ENCODE measurements at places on chromosomes 5 and 9.

DNA sequence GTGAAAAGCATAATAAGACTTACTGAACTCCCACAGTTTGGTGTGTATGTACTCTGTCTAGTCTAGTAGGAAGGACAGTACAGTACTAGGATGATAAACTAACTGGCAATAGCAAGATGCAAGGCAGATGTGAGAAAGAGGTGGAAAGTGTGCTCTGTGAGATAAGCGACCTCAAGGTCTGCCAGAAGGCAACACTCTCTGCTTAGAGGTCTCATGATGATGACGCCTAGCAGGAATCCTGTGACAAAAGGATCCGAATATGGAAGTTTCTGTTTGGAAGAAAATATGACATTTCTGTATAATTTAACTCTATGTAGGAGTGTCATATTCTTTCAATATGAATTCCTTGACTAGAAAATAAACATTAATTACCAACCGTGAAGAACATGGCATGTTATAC lies 112.2 kb downstream of the PLPPR1 start:
- no peak for DNase-seq

DNA sequence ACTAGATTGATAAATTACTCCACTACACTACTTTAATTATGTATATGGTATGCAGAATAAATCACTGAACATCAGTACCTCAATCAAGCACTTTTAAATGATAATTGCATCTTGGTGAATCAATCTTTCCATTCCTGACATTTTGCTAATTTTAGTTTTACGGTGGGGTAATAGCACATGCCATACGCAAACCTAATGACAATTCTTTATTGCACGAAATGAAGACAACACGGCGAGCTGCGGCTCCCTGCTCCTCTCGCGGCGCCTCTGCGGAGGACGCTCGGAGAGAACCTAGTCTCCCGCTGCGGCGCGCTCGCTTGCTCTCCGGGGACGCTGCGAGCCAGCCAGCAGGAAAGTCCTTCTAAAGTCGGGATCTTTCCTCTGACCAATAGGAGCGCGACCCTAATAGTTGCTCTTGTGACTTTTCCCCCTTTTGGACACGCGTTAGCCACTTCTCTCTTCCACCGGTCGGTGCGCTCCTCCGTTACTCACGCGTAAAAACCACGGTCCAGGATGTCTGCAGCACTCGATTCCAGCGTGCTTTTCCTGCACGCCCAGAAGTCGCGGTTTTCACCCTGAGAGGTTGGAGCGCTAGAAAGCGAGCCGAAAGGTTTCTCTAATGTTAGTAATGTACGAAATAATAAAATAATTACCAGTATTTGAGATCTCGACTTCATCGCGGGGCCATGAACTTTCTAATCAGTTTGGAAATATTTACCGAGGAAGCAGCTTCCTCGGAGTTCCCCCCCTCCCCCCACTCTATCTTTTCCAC lies 1.0 kb upstream of the MEF2C start:
- DNase-seq = peak; percentile 50

DNA sequence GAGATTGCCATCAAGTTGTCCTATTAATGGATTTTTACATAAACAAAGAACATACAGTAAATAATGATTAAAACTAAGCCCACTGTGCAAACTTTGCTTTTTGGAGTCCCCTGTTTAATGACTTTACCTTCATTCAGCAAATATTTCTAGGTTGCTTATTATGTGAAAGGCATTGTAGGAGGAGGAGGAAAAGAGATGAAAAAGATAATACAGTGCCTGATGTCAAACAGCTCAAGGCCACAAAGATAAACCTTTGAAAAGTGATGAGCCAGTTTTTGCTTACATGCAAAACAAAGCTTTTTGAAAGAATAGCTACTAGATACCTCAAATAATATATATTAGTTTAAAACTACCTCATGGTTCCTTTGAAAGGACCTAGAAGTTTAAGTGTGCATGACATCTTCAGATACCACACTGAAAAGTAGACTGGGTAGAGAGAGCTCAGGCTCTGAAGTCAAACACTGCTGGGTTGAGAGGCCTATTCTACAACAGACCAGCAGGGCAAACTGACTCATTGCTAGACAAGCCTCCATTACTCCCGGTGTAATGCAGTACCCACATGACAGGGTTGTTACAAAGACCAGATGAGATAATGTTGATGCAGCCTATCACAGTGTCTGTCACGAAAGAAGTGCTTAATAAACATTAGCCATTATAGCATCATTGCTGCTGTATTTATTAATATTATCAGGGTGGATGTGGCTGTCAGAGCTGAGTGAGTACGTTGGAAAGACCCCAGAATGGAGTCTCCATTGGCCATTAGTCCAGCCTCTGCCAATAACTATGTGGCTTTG lies 11.8 kb downstream of the DEPDC1B start:
- DNase-seq = no peak

DNA sequence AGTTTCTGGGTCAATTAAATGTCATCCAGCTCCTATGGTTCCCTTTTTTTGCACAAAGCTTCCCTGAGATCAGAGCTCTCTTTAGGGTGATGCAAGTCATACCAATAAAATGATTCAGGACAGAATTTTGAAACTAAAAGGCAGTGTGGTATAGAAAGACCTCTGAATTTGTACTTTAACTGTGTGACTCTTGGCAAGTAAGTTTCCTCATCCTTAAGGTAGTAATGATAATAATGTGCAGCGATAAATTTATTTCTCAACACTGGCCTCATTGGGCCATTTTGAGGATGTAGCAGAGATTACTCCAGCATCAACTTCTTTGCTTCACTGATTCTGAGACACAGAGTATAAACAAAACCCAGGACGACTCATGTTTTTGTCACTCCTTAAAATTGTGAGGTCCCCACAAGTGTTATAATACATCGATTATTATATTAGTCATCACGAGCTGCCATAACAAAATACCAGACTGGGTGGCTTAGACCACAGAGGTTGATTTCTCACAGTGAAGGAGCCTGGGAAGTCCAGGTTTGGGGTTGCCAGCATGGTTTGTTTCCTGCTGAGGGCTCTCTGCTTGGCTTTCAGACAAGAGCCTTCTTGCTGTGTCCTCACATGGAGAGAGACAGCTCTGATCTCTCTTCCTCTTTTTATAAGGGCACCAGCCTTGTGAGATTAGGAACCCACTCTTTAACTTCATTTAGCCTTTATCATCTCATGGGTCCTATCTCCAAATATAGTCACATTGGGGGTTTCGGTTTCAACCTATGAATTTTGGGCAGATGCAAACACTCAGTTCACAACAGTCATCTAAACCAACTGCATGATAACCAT lies 293.0 kb downstream of the ZNF608 start:
- DNase-seq = peak; percentile 91

DNA sequence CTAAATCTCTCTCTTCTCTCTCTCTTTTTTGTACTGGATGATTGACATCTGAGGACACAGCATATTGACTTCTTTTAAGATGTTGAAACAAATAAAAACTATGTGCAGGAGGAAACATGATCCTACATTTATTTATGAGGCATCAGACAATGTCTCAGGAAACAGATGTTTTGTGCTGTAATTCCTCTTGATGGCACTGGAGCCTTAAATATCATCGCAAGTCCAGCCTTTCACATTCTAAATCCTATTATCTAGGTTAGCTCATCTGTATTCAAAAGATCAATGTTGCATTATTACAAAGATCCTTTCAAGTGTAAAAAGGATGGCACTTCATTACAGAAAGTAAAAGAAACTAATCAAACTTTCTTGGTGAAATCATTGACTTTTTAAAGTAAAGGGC lies 63.9 kb downstream of the MAT2B start:
- no peak for DNase-seq

GRCh38 chr9:81225596-81225995 lies 463.8 kb downstream of the TLE1 start:
- DNase-seq = no peak

- DNase-seq = no peak
Measured at GRCh38 chr9:12790001-12790400, 15.2 kb downstream of the LURAP1L start.

DNA sequence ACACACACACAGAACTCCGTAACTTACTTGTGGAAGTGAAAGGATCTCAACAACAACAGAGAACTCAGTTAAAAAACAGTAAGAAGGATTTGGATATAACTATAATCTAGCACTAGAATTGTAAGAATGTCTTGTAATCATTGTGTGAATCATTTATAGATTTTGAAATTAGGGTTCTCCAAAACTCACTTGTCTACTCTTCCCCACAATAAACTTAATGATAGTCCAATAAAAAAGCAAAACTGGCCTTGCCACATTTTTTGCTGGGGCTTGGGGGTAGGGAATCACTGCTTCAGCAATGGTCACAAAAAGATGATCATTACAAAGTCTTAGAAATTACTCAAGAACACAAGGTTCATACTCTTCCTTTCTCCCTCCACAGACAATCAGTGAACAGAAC lies 8.8 kb downstream of the TBCA start:
- DNase-seq = no peak

- DNase-seq = no peak
Measured at GRCh38 chr5:33781286-33781685, 110.5 kb downstream of the ADAMTS12 start.

DNA sequence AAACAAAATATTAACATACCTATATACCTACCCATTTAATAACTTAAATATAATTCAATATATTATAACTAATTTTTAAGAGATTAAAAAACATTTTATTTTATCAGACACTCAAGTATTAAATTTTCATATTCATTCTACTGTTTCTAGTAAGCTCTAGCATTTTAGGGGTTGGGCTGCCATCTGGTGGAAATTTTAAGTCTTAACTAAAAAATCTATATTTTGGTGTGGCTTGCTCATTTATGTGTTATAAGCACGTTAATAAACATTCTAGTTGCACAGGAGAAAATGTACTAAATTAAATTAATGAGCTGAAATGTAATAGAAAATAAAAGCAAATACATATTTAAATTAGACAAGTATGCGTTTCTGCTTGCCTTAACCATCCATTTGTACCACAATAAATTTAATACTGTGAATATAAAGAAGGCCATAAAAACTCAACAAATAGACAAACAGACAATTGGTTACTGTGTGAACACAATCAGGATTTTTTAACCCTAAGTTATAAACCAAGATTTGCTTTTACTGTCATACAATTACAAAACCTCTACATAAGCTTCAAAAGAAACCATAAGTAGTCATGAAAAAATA lies 1728.3 kb upstream of the CDH9 start:
- peak; percentile 40 for DNase-seq

GRCh38 chr5:154836225-154836624 lies 14.2 kb downstream of the FAXDC2 start:
- DNase-seq = no peak

GRCh38 chr5:32639943-32640342 lies 54.6 kb downstream of the SUB1 start:
- no peak for DNase-seq

DNA sequence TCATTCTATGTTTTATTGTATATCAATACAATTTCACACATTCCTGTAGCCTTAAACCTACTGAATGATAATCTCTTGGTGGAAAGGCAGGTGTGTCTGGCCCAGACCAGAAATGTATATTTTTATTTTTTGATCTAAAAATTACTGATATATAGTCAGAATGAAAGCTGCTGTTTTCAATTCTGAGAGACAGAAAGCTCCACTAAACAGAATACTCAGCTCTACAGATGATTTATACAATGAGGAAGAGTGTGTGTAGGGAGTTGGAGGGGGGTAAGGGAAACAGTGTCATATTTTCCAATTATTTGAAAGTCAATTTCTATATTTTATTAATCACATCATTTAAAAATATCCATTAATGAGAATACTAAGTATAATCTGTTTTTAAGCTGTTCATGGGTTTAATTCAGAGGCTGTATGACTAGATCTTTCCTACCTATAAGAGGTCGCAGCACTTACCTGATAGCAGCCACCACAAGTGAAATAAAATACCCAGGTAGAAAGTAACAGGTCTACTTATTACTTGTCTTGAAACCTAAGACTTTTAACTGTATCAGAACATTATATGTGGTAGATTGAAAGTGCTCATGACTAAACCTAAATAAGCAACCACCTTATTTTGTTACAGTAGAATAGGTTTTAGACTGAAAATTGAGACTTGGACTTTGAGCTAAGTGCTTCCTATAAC lies 183.4 kb downstream of the TMC1 start:
- no peak for DNase-seq

DNA sequence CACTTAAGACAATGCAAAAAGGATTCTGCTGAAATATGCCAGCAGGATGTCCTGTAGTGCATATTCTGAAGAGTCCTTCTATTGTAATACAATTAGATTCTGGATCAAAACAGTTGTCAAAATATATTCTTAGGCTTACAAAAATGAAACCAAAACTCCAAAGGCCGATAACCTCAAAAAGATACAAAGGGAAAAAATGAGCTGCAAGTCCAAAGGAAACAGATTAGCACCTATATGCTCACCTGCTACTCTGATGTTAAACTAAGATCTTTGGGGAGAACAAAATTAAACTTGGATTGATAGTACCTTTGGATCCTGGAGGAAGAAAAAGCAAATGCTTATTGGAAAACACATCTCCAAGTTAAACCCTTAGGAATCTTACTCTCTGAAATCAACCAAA lies 397.1 kb downstream of the SPATA31D1 start:
- DNase-seq = no peak

DNA sequence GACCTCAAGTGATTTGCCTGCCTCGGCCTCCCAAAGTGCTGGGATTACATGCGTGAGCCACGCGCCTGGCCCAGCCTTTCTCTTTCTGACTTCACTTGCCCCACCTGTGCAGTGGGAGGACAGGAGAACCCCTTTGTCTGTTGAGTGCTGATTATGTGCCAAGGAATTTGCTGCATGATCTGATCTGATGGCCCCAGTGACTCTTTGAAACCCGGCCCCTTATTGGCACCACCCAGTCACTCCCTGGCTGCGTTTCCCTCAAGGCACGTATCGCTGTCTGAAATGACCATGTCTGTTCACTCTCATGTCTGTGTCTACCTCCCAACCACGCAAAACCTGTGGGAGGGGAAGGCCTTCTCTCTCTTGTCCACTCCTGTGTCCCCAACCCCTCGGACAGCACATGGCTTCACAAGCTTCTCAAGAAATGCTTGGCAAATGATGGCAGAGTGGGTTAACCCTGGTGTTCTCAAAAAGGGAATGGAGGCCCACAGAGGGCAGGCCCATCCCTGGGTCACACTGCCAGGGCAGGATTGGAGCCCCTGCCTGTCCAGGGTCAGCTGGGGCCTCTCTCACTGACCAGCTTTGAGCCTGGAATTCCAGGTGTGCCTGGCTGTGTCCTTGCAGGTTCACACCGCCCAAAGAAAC lies 21.9 kb downstream of the NEK6 start:
- DNase-seq = no peak

- DNase-seq = no peak
Measured at GRCh38 chr5:180950291-180950949, 38.2 kb upstream of the BTNL3 start.

- no peak for DNase-seq
Measured at GRCh38 chr5:160921423-160922285, 69.6 kb upstream of the ATP10B start.

- DNase-seq = no peak
Measured at GRCh38 chr5:82205005-82205404, 73.1 kb downstream of the RPS23 start.
